ENCODE measurements at places on chromosomes 7 and 10. TPM values are rescaled to one million over a fixed set of nuclear protein-coding genes. Genes with fewer than 3 reads are reported as not detected.

GRCh38 chr7:24660546-24660945 is 87.3 kb downstream of the PALS2 start:
- no peaks in the 10 kb centered on the region for H3K4me1 ChIP-seq
- no peak overlapping the region for H3K4me3 ChIP-seq
- no peak overlapping the region for H3K27ac ChIP-seq
- no peaks in the 10 kb centered on the region for H3K27me3 ChIP-seq

Gene IFIT1
- total RNA-seq: 1.2 TPM

DNA sequence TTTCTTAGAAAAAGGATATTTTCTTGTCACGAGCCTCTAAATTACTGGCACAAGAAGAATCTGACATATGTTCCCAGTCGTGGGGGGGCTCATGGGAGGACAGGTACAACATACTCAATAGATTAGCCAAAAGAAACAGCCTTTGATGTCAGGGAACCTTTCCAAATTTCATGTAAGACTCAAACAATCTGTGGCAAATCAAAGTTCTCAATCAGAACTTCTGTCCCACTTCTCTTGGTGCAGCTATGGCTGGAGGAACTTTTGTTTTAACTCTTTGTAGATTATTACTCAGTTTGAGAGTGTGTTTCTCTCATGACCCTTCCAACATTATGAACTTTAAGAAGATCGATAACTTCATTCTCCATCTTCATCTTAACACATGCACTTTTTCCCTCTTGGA is 114.3 kb upstream of the ARID5B start:
- H3K27me3 ChIP-seq: no peaks in the 10 kb centered on the region
- no peaks in the 10 kb centered on the region for H3K4me1 ChIP-seq
- H3K27ac ChIP-seq: no peak overlapping the region
- no peaks in the 10 kb centered on the region for H3K36me3 ChIP-seq
- no peak overlapping the region for H3K4me3 ChIP-seq

Gene PAX4
- not detected for total RNA-seq

Gene TUBAL3
- not detected for total RNA-seq

GRCh38 chr10:52900593-52900992 is 128.0 kb upstream of the MBL2 start:
- peaks cover 7% of the 10 kb centered on the region for H3K36me3 ChIP-seq
- no peak overlapping the region for H3K4me3 ChIP-seq
- no peaks in the 10 kb centered on the region for H3K4me1 ChIP-seq
- DNase-seq: no peak
- no peak overlapping the region for H3K27ac ChIP-seq
- H3K27me3 ChIP-seq: no peaks in the 10 kb centered on the region
